HS-27A (cell line): ENCODE measurements at places on chromosomes 5 and 9.
A peak's percentile ranks its signal among the peaks of the same experiment; 100 is the strongest.

DNA sequence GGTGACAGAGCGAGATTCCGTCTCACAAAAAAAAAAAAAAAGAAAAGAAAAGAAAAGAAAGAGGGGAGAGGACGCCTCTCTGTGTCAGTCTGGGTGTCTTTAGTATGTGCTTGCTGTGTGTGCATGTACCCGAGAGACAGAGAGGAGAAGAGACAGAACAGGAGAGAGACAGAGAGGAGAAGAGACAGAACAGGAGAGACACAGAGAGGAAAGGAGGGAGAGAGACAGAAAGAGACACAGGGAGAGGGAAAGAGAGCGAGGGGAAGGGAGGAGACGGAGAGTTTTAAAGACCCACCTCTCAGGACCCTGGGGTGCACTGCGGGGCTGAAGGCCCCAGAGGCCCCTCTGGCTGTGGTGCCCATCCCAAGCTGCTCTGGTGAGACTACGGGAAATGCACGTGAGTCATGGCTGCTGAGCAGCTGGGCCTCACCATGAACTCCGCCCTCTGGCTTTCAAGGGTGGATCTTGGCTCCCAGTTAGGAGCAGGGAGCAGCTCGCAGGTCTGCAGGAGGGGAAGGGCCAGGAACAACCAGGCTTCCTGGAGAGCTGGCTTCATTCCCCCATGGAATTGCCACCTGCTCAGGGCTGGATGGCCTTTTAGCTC, 7.9 kb downstream of the SLC6A3 start:
- no peak for DNase-seq

DNA sequence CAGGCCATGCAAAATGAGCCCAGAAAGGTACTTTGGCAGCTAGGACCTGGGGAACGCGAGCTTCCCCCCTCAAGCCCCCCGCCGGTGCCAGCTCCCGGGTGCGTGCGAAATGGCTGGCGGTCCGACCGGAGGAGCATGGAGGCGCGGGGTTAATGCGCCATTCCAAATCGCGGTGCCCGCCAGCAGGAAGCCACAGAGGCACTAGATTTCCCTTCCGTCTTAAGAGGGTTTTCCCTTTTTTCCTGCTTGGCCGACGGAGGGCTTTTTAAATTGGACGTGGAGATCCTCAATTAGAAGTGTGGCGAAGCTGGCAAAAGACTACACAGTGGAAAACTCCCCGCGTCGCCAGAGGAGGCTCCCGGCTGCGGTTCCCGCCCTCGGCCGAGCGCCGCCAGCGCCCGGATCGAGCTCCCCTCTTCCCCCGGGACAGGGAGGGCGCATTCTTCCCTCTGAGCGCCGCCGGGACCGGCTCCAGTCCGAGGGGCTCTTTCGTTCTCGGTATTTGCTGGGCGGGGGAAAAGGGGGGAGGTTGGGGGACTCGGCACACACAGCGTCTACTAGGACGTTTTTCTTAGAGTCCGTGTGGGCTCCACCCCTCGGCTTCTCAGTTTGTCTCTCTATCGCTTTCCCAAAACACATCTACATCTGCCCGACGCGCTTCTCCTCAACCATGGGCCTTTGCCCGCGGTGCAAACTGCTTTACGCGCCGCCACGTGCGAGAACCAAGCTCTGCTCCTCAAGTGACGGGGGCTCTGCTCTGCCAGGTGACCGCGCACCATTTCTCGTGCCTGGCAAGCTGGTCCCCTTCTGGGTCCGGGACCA, 3.0 kb downstream of the GDNF start:
- peak; percentile 60 for DNase-seq

- no peak for DNase-seq
These were observed 69.0 kb upstream of the OTULINL start for GRCh38 chr5:14512574-14512973.

DNA sequence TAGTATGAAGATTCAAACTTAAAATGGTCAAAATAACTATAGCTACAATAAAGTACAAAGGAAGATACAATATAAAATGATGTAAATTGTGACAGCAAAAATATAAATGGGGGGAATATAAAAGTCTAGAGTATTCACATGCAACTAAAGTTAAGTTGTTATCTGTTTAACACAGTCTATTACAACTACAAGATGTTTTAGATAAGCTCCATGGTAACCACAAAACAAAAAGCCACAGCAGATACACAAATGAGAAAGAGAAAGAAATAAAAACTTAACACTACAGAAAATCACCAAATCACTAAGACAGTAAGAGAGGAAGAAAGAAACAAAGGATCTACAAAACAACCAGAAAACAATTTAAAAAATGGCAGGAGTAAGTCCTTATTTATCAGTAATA, 17.0 kb upstream of the SH3TC2 start:
- DNase-seq: no peak

DNA sequence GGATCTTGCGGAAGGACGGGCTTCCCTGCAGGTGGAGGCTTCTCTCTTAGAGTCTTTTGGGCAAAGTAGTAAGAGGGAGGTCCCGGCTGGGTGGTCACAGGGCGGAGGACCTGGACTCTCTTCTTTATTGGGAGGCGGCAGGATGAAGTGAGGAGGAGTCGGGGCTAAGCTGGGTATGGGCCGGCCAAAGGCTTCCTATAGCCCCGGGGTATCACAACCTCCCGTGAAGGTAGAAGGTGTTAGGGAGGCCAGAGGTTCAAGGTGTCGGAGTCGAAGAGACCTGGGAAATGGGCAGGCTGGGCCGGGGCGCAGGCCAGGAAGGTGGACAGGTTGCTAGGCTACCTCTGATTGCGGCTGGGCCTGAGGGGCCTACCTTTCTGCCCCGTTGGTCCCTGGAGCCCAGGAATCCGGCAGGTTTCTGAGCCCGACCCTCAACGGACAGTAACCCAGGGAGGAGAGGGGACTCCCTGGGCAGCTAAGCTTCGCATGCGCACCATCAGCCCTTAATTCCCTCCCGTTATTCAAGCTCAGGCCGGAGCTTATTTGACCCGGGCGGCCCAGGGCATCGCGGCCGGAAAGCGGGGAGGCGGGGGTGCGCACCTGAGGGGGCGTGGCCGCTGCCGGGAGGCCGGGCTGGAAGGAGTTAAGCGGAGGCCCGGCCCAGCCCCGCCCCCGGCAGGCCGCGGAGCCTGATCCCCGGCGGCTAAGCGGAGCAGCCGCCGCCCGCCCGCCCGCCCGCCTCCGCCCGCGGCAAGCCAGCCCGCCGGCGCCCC, at the start of gene TESK1:
TSS of gene TESK1 (plus strand) at position 685 of the 773 bp plus-strand sequence. CDS start 358 bp downstream, outside the sequence.
- peak; percentile 22 for DNase-seq

GRCh38 chr5:50873595-50874277, 207.3 kb downstream of the PARP8 start:
- no peak for DNase-seq

DNA sequence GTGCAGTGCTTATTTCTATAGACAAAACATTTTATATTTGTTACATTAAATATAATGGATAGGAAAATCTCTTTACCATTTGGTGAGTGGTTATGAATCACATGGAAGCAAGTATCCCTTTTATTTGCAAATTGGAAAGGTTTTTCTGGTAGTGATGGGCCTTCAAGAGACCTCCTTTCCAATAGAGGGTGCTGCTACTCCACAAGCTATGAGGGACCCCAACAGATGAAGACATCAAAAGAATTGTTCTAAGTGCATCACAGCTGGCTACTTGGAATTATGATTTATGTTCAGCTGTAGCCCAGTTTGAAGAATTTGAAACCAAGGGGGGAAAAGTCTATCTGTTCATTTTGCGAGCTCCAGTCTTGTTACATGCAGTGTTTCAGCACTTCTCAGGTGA, 493.7 kb upstream of the SGCD start:
- DNase-seq: no peak

DNA sequence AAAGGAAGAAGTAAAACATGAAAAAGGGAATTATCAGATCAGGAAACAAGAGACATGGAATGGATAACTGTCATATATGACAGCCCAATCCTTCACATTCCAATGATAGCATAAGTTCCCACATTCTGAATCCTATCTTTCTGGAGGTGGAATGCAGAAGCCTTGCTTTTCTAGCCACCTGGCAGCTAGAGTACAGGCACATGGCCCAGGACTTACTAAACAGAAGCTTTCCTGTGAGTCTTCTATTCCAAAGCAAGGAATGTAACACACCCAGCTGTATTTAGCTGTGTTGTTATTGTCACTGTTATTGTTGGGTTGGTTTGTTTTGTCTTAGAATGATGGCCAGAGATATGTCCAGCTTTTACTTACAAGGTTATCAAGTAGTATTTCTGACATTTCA, 780.5 kb upstream of the ZNF608 start:
- no peak for DNase-seq

- DNase-seq: no peak
These were observed 180.4 kb upstream of the S1PR3 start for GRCh38 chr9:88810826-88811225.

GRCh38 chr5:61728287-61728686, 396.2 kb downstream of the ZSWIM6 start:
- no peak for DNase-seq

- DNase-seq: no peak
These were observed 103.1 kb upstream of the CLINT1 start for GRCh38 chr5:157961896-157962590.

DNA sequence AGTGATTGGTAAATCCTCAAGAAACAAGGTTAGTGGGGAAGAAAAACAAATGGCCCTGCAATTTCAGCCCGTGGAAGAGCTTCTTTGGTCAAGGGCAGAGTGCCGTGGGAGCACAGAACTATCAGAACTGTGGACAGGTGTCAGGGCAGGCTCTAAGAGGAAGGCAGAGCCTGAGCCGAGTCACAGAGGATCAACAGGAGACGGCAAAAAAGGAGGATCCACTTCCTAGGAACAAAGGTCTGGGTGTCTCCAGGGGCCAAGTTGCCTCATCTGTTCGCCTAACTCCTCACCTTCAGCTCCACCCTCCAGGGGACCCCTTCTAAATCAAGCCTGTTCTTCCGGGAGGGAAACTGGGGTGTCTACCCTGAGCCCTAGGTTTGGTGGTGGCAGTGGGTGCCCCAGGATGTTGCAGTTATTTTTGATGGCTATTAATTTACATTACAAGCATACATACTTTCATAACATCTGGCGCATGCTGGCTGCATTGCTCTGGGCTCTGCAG, 88.0 kb downstream of the FEM1C start:
- no peak for DNase-seq

- DNase-seq: no peak
These were observed 553.7 kb downstream of the EBF1 start for GRCh38 chr5:158545949-158546530.

DNA sequence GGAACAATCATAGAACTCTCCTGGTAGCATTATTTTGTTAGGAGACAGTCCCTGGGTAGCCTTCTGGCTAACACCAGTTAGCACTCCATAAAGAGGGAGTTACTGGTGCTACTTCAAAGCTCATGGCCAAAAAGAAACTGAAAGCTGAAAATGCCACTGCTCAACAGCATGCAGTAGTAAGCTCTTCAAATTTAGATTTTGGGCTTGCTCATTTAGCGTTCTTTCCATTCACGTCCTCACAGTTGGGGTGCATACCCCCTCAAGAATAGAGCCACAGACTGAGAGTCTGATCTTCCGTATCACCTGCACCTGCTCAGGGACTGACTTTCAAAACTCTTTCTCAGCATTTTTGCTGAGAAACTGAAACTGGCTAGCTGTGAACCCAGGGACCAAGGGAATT, 24.7 kb downstream of the NTRK2 start:
- no peak for DNase-seq

DNA sequence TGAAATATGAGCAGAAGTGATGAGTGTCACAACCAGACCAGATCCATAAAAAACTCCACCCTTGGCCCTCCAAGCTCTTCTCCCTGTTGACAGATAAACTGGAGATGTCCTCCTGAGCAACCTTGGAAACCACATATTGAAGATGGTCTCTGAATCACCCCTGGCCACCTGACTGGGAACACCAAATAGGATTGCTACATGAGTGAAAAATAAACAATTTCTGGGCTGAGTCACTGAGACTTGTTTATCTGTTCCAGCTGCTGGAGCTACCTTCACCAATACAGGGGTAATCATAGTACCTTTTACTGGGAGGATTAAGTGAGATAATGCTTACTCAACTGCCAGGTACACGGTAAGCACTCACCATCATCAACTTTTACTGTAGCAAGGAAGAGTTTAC, 53.3 kb downstream of the PCA3 start:
- no peak for DNase-seq

GRCh38 chr5:18944771-18945170, 1043.2 kb downstream of the CDH18 start:
- DNase-seq: no peak

- no peak for DNase-seq
These were observed 12.1 kb downstream of the RGS14 start for GRCh38 chr5:177369645-177370440.

DNA sequence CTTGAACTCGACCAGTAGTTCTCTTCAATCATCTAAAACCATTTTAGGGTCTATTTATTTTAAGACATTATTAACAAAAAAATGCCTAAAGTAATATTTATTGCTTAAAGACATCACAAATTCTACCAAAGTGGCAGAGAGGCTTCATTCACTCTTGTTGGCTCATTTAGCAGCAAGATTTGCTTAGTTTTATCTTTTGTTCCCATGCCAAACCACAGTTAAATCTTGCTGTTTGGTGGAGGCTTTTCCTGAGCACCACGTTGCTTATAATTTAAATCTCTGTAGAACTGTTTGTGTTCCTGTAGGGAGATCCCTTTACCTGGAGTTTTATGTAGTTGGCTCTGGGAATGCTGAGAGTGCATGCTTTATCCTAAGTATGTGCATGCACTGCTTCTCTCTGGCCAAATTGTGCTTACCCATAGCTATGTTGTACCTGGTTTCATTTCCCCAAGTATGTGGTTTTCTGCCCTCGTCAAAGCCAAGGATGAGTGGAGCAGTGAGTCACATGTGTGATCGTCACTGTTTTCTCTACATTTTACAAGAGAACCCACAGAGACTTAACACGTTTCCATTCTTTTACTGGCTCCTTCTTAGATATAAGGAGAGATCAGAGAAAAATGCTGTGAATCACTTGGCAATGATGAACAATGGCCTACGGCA, 42.1 kb upstream of the MAST4 start:
- DNase-seq: peak; percentile 34

GRCh38 chr9:125963932-125964331, 216.8 kb downstream of the PBX3 start:
- DNase-seq: no peak

GRCh38 chr5:83900306-83900705, 179.7 kb upstream of the HAPLN1 start:
- DNase-seq: no peak

DNA sequence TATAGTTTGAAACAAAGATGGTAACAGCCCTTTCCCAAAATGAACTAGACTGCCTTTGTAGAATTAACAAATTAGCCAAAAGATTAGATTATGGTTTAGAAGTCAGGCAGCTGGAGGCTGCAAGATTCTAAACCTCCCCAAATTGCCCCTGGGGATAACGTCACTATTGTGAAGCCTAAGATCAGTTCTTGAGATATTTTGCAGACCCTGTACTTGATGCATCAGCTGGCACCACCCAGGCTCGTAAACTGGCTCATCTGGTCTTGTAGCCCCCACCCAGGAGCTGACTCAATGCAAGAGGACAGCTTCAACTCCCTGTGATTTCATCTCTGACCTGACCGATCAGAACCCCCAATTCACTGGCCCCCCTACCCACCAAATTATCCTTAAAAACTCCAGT, 4.2 kb upstream of the SOWAHA start:
- no peak for DNase-seq

- no peak for DNase-seq
These were observed 520.0 kb downstream of the SPOCK1 start for GRCh38 chr5:136979131-136979530.

GRCh38 chr9:99006511-99006910, 62.8 kb downstream of the COL15A1 start:
- no peak for DNase-seq

- no peak for DNase-seq
These were observed 2.7 kb downstream of the RABEPK start for GRCh38 chr9:125202846-125203618.
